Osteocyte (in vitro differentiated cells): ENCODE measurements at places on chromosomes 4 and X.

GRCh38 chr4:82423245-82424054, 6.8 kb downstream of the HNRNPDL start:
- no peak overlapping the region for H3K4me3 ChIP-seq
- no peak for DNase-seq
- no peak overlapping the region for H3K27ac ChIP-seq
- no peaks in the 10 kb centered on the region for H3K27me3 ChIP-seq

- no peak for DNase-seq
- no peak overlapping the region for H3K27ac ChIP-seq
- no peaks in the 10 kb centered on the region for H3K4me1 ChIP-seq
- peaks cover 1% of the 10 kb centered on the region for H3K27me3 ChIP-seq
- no peaks in the 10 kb centered on the region for H3K36me3 ChIP-seq
- H3K4me3 ChIP-seq, result no peak overlapping the region
These were observed 67.2 kb upstream of the BRWD3 start for GRCh38 chrX:80876877-80877276.

DNA sequence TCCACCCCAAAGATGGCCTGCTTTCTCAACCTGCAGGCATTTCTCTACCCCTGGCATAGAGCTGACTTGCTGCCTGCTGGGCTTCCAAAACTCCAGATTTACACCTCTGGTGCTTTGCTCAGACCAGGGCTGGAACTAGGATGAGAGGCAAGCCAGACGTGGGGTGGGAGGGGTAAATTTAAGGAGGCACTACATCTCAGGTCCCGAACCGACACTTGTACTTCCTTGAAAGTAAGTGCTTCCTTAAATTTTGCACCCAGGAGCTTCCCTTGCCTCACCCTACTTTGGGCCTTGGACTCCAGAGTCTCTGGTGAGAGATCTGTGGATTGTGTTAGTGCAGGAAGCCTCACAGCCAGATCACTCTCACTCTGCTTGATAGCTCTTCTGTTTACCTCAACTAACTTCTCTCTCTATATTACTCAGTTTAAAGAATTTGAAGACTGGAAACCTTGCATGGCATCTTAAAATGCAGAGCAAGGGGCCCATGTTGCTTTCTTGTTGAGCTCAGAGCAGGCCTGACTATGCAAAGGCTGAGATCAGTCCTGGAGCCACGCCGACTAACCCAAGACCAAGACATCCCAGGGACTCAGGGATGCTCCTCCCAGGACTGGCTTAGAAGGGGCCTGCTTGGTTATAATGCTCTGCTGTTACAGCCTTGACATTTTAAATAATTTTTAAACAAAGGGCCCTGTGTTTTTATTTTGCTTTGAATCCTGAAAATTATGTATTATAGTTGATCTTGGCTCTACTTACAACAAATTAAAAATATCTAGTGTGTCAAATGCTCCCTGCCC, 145.0 kb upstream of the LEF1 start:
- no peaks in the 10 kb centered on the region for H3K36me3 ChIP-seq
- no peak overlapping the region for H3K4me3 ChIP-seq
- no peak for DNase-seq

DNA sequence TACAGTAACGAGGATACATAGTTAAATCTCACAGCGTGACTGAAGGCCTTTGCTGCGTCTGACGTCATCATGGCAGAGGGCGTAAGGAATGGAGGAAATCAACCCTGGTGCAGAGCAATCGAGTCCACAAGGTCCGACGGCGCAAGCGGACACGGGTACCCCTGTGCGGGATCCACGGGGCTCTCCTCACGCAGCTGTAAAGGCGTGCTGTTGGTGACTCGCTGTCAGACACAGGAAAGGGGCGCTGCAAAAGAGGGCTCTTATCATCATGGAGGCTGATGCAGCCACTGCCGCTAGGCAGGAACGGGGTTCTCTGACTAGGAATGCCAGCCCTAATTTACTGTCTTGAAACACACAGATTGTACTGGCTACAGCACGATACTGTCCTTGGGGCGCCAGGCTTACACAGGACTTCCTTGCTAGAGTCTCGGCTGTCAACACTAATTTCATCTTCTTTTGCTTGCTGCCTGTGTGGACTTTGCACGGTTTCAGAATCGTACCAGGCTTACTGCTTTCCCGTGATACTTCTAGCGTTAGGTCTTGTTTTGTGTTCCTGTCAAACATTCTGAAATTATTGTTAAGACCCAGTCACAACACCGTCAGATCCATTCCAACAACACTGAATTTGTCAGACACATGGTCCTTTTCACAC, 13.6 kb downstream of the RNF212 start:
- no peaks in the 10 kb centered on the region for H3K4me1 ChIP-seq
- no peak overlapping the region for H3K4me3 ChIP-seq
- no peak overlapping the region for H3K27ac ChIP-seq
- peak; percentile 73 for DNase-seq
- H3K27me3 ChIP-seq, result peaks cover 23% of the 10 kb centered on the region

DNA sequence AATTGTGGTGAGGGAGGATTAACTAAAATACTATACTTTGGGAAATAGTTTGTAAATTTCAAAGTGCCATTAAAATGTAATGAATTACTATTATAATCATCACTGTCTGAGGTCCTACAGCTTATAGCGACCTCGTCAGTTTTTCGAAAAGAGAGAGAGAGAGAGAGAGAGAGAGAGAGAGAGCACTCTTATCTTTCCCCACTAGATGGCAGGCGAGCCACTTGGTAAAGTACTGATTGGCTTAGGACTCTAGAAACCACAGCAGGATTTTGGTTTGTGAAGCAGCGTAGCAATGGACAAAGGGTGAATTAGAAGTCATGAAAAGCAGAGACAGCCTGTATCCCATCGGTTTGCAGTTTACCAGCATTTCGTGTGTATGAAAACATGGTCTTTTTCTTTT, 52.5 kb downstream of the LINC00632 start:
- no peaks in the 10 kb centered on the region for H3K27me3 ChIP-seq
- no peak overlapping the region for H3K27ac ChIP-seq
- no peak overlapping the region for H3K4me3 ChIP-seq
- no peaks in the 10 kb centered on the region for H3K36me3 ChIP-seq

- peaks cover 3% of the 10 kb centered on the region for H3K4me1 ChIP-seq
- no peaks in the 10 kb centered on the region for H3K27me3 ChIP-seq
- peaks cover 2% of the 10 kb centered on the region for H3K36me3 ChIP-seq
- no peak for DNase-seq
- no peak overlapping the region for H3K27ac ChIP-seq
These were observed 811.9 kb upstream of the EPHA5 start for GRCh38 chr4:66482186-66482585.

- no peaks in the 10 kb centered on the region for H3K36me3 ChIP-seq
- DNase-seq, result no peak
- no peaks in the 10 kb centered on the region for H3K4me1 ChIP-seq
- H3K4me3 ChIP-seq, result no peak overlapping the region
- no peaks in the 10 kb centered on the region for H3K27me3 ChIP-seq
These were observed 193.4 kb upstream of the GPR101 start for GRCh38 chrX:137227151-137227550.

- DNase-seq, result no peak
- H3K36me3 ChIP-seq, result peaks cover 30% of the 10 kb centered on the region
- H3K27me3 ChIP-seq, result no peaks in the 10 kb centered on the region
- H3K27ac ChIP-seq, result peak overlapping the region; percentile 96
- H3K4me3 ChIP-seq, result peak overlapping the region; percentile 2
These were observed 89.7 kb upstream of the CBR4 start for GRCh38 chr4:169099771-169100180.

DNA sequence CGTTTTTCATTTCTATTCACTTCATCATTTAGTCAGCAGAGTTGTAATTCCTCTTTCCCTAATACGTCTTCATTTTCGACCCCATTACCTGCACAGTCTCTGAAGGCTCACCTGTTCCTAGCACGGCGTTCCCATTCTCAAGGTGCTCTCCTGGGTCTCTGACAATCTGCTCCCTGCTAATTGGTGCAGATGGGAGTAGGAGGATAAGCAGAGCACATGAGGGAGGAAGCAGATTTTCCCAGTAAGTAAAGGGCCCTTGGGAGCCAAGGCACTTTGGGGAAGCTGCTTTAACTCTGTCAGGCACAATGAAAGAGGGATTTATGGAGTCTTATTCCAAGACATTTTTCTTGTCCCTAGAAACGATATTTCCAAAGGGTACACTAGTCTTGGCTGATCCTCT, 466.4 kb downstream of the STIM2 start:
- H3K27me3 ChIP-seq, result no peaks in the 10 kb centered on the region
- H3K4me1 ChIP-seq, result no peaks in the 10 kb centered on the region
- H3K27ac ChIP-seq, result no peak overlapping the region
- H3K36me3 ChIP-seq, result no peaks in the 10 kb centered on the region

GRCh38 chr4:129218360-129218759, 122.4 kb downstream of the C4orf33 start:
- H3K4me1 ChIP-seq, result peaks cover 31% of the 10 kb centered on the region
- H3K4me3 ChIP-seq, result peak overlapping the region; percentile 28
- H3K27me3 ChIP-seq, result no peaks in the 10 kb centered on the region
- no peaks in the 10 kb centered on the region for H3K36me3 ChIP-seq
- peak overlapping the region; percentile 82 for H3K27ac ChIP-seq

GRCh38 chr4:108834835-108835384, 72.1 kb upstream of the ETNPPL start:
- DNase-seq, result no peak
- H3K4me1 ChIP-seq, result peaks cover 19% of the 10 kb centered on the region
- no peak overlapping the region for H3K27ac ChIP-seq
- H3K36me3 ChIP-seq, result no peaks in the 10 kb centered on the region
- no peak overlapping the region for H3K4me3 ChIP-seq

DNA sequence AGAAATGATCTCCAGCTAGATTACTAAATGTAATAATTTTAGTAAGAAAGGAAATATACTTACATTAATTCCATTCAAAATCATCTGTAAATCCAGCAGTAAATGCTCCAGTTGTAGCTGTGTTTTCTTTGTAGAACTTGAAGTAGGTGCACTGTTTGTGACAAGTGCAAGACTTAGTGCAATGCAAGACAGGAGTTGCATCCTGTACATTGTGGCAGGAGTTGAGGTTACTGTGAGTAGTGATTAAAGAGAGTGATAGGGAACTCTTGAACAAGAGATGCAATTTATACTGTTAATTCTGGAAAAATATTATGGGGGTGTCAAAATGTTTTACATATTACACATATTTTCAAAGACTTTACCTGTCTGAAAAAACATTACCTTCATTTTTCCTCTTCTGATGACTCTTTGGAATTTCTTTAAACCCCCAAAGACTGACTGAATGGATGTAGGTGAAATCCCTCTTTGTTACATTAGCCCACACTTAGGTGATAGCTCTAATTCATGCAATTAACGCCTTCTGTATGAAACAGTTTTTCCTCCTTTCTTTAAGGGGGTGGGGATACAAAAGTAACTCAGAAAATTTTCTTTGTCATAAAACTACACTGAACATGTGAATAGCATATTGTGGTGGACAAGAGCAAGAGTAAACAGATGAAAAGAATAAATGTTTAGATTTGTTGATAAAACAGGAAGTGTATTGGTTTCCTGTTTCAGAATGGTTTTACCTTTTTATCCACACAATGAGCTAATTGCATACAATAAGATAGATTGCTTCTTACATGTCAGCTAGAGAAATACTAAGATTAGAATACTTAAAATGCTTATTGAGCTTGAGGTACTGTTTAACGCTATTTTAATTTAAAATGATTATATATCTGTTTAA, at the start of gene IL2:
Gene IL2, minus strand, starts transcription at position 495 of the 886 bp plus-strand sequence. Its CDS starts 285 bp downstream, at position 210.
- no peak within 1 kb of the TSS for H3K4me3 ChIP-seq
- H3K27ac ChIP-seq, result no peak within 1 kb of the TSS
- H3K4me1 ChIP-seq, result no peaks in the 10 kb centered on the region
- DNase-seq, result no peak
- H3K27me3 ChIP-seq, result peaks cover 32% of the 10 kb centered on the region

DNA sequence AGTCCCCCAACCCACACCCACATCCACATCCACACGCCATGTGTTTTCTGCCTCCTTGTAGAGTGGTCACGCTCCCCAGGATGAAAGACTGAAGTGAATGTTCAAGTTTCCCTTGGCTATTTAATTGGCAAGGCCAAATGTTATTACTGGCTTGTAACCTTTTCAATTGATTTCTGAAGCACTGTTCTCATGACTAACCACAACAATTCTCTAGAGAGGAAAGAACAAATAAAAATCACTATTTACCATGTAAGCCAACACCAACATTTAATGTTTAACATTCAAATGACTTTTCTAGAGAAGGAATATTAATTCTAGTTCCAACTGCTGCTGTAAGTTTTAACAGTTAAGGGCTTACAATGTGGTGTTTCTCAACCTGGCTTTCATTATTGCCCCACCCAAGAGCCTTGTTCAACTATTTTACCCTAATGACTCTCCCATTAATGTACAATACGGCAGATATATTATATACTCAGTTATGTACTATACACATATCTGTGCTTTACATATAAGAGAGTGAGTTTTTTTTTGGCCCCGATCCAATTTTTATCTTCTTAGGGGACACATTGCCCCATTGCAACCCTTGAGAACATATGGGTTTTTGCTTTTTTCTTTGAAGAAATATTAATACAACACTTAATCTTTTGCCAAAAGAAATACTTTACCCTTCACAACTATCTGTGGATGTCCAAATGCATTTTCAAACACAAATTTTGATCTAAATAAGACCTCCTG, 46.5 kb downstream of the RELL1 start:
- peaks cover 10% of the 10 kb centered on the region for H3K36me3 ChIP-seq
- no peak overlapping the region for H3K4me3 ChIP-seq
- no peak for DNase-seq

- DNase-seq, result no peak
- no peaks in the 10 kb centered on the region for H3K36me3 ChIP-seq
- H3K27me3 ChIP-seq, result peaks cover 95% of the 10 kb centered on the region
- no peak overlapping the region for H3K27ac ChIP-seq
- peaks cover 37% of the 10 kb centered on the region for H3K4me1 ChIP-seq
These were observed 65.2 kb downstream of the FBXO8 start for GRCh38 chr4:174218127-174218790.

- no peak for DNase-seq
- H3K4me3 ChIP-seq, result no peak overlapping the region
- no peak overlapping the region for H3K27ac ChIP-seq
- peaks cover 8% of the 10 kb centered on the region for H3K36me3 ChIP-seq
- H3K4me1 ChIP-seq, result peaks cover 43% of the 10 kb centered on the region
These were observed 22.5 kb downstream of the WDR44 start for GRCh38 chrX:118368398-118368797.

GRCh38 chrX:110003167-110004156, 548 bp downstream of the TMEM164 start:
- H3K27me3 ChIP-seq, result no peaks in the 10 kb centered on the region
- peaks cover 21% of the 10 kb centered on the region for H3K4me1 ChIP-seq

DNA sequence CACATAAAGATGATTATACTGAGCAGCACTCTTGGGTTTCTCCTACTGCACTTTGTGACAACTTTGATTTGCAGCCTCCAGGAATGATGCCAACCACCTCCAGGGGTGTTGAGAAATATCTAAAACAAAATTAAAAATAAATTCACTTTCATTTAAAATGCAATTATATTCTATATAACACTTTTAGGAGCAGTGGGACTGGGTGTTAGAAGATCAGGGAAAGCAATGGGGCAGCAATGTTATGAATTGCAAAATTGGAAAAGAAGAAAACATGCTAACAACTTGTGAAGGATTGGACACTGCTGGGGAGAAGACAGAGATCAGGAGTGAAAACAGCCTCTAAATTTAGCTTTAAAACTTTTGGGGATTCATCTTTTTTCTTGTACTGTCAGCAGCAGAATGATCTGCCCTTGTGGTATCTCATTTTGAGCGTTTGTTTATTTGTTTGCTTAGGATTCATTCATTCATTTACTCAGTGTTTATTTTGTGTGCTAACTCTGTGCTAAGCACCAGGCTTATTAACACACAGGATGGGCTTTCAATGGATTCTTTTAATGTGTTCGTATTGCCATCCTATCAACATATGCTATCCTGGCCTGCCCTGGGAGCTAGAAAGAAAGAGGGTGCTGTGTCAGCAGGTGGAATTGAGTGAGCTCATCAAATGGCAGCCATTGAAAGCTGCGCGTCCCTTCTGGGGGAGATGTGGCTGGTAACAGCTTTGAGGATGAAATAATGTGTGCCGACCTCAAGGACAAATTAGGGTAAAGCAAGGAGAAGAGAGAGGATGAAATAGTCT, 96.5 kb downstream of the FRMPD4 start:
- H3K4me1 ChIP-seq, result peaks cover 2% of the 10 kb centered on the region
- H3K27me3 ChIP-seq, result no peaks in the 10 kb centered on the region
- H3K27ac ChIP-seq, result no peak overlapping the region
- DNase-seq, result no peak
- H3K4me3 ChIP-seq, result no peak overlapping the region
